Stimulated activated naive B cell treated with anti-CD40 and anti-IgM and Interleukin-4, amounts not matched to agents 10 μg/mL and 1 μg/mL and 100 μg/mL, for 72 hours (primary cell): ENCODE measurements at places on chromosomes 2 and 18.
A peak's percentile ranks its signal among the peaks of the same experiment; 100 is the strongest.

DNA sequence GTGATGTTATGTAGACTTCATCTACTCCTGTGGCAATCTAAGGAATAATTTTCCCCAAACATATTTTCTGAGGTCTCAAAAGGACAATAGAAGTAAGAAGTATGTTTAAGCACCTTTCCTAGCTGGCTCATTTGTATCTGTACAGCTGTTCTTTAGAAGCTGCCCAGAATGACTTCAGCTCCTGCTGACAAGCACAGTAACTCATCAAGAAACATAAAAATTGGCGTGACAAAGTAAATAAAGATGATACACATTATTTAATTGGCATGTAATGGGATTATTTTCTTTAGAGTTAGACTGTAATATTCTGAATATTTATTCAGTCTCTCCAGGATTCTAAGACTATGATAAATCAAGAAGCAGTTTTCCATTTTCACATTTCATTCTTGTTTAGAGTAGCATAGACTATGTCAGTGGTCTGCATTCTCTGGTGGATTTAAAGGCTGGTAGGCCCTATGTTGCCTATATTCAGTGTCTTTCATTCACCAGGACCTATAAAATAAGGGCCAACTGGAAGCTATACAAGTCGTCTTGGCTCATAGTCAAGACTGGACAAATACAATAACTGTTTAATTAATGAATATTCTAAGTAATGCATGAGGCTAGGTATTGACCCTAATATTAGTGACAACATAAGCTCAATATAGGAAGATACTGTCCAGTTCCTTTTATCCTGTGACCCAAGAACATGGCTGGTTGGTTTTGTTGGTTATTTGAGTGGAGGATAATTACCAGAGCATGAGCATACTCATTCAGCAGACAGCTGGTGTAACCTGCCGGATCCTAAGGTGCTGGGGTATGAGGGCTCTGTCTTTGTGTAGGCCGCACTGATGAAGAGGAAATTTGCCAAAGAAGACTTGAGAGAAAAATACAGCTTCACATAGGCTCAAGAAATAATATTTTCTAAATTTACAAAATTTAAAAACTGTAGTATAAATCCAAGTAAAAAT lies 107.0 kb downstream of the PDE1A start:
- DNase-seq = no peak

DNA sequence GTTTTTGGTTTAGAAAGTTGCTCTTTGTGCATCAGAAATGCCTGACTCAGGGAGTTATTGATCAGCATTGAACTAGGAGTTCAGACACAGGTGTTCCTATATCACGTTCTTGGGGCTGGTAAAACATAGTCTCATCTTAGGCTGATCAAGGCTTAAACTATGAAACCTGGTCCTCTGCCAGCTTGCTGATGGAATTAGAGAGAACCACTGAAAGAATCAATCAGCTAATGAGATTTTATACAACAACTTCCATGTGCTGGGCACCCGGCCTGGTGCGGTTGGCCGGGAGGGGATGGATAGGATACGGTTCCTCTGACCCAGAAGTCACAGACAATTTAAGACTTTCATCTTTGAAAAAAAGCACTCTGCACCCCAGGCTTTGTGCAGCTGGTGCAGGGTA lies 164.9 kb downstream of the RDH14 start:
- no peak for DNase-seq

DNA sequence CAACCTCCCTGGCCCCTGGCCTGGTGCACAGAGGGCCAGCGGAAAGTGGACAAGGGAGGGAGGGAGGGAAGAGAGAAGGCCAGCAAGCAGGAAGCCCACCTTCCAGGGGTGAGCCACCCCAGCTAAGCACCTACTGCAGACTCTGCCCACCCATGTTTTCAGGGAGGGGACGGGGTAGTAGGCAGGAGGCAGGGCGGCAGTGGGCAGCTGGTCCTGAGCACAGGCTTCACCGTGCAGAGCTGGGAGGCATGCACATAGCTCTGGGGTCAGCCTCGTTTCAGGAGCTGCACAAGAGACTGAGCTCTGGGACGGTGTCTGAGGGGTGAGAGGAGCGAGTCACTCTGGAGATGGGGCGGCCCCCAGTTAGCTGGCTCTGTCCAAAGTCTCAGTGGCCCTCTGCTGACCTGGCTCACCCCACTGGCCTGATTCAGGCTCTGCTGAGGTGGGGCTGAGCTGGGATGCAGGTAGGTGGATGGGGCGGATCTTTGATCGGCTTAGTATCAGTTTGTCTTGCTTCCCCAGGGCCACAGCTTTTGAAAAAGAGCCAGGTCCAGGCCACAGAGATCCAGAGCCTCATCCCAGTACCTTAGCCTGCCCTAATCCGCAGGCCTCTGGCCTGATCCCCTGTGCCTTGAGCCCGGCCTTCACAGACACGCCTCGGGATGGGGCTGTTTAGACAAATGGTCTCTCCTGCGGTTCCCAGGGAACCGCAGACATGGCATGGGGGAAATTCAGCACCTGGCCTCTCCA lies 3.7 kb downstream of the NMUR1 start:
- no peak for DNase-seq

DNA sequence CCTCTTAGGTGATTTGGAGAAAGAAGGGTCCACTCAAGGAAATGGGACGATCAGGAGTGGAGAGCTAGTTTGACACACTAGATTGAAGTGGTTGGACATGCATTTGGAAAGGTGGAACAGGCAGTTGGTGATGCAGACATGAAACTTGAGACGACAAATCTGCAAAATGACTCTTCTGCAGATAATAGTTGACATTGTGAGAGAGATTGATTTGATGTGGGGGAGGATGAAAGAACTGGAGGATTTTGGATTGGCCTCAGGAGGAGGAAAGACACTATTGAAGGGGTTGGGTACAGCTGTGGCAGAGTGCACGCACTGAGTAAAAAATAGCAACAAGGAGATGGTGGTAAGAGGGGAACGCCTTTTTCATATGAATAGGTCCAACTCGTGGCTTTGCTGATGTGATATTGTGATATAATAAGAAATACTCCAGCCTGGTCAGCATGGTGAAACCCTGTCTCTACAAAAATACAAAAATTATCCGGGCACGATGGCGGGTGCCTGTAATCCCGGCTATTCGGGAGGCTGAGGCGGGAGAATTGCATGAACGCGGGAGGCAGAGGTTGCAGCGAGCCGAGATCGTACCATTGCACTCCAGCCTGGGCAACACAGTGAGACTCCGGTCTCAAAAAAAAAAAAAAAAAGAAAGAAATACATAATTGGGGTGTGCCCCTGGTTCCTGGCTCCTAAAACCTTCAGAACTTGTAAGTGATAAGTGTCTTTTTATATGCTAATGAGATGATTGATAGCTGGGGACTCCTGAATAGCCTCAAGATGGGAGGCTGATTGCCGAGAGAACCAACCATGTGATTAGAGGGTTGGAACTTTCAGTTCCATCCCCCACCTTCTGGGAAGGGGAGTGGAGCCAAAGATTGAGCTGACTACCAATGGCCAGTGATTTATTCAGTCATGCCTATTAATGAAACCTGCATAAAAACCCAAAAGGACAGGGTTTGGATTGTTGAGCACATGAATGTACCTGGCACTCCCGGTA lies 9.7 kb downstream of the TTLL4 start:
- no peak for DNase-seq

DNA sequence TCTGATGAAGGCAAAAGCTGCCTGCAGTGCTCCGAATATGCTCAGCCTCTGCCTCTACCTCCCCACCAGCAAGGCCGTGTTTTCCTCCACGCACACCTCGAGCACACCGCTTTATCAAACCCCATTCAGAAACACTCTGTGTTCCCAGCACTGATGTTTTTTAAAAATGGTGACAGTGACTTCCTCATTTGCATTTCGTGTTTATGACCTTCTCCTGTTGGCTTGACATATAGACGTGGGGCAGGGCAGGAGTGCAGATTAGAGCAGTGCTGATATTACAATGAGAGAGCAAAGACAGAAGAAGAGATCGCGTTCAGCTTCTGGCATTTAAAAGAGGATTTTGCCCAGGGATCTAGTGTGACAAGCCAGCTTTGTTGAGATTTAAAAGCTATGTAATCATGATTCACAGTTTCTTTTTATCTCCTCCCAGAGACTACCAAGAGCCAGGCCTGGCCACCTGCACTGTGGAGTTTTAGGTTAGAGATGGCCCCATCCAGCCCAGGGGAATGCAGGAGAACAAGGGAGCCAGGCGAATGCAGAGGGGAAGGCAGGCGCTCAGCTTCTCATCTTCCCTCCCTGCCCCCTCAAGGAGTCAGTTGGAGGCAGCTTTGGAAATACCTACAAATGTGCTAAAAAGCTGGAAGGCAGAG lies 61.5 kb upstream of the NEDD4L start:
- DNase-seq = no peak

DNA sequence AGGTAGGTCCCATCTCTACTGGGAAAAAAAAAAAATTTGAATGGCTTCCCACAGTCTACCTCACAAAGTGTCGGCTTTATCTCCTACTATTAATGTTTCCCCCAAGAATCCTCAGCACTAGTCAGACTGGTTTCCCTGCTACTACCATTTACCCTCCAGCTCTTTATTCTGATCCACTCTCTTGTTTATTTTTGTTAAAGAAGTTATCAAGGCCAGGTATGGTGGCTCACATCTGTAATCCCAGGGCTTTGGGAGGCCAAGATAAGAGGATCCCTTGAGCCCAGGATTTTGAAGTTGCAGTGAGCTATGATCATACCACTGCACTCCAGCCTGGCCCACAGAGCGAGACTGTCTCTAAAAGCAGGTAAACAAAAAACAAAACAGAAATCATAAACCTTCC lies 1275.3 kb downstream of the LRP1B start:
- DNase-seq = no peak

GRCh38 chr2:74538881-74539339 lies 9.2 kb downstream of the HTRA2 start:
- DNase-seq = no peak

DNA sequence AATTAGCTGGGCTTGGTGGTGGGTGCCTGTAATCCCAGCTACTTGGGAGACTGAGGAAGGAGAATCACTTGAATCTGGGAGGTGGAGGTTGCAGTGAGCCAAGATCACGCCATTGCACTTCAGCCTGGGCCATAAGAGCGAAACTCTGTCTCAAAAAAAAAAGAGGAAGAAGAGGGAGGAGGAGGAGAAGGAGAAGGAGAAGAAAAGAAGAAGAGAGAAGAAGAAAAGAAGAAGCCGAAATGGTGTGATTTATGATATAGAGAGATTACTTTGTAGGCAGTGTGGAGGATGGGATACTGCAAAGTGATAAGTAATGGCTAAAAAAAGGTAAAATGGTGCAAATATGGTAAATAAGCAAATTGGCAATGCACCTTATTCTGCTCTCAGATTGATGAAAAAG lies 25.1 kb downstream of the THNSL2 start:
- DNase-seq = no peak

- no peak for DNase-seq
These were observed 83.5 kb downstream of the EIPR1 start for GRCh38 chr2:3294069-3294468.

DNA sequence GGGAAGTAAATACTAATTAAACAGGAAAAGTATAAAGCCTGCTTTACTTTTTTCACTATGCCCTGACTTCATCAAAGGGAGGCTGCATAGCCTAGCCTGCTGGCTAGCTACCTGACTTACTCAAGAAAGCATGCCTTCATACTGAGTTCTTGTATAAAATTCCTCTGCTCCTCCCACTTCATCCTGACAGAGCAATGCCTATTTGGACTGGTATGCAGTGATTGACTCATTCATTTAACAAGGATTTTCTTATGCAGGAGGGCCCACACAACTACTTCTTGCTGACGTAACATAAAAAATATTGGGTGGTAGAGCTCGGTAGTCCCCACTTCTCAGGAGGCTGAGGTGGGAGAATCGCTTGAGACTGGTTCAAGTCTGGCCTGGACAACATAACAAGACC lies 70.5 kb downstream of the PRPF40A start:
- DNase-seq = no peak

GRCh38 chr18:36187193-36187825 lies at the start of gene MOCOS:
MOCOS (plus strand) TSS chr18:36187497; CDS start chr18:36187540, 43 bp downstream.
- DNase-seq = peak; percentile 38

DNA sequence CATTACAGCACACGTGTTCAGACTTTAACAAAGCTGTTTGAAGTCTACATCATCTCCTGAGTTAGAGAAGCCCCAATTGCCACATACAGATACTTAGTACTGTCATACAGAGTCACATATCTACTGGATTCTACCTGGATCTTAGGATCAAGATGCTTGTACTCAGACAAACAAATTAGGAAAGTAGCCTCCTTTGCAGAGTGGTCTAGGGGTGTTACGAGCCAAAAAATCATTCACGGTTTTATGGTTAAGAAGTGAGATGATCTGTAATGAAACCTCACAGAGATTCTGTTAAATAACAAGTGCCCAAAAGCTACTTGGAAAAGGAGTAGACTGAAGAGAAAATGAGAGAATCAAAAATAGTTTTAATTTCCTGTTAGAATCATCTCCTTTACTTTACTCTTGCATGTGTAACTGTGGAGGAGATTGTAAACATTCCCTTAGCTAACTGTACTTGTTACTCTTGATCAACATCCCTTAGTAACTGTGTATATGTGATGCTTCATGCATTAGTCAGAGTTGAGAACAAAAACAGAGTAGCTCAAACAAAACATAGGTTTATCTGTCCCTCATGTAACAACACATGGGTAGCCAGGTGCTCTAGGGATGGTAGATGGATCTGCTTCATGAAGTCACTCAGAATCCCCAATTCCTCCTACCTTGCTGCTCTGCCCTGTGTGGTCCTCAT lies 16.4 kb upstream of the IL1RL1 start:
- no peak for DNase-seq

DNA sequence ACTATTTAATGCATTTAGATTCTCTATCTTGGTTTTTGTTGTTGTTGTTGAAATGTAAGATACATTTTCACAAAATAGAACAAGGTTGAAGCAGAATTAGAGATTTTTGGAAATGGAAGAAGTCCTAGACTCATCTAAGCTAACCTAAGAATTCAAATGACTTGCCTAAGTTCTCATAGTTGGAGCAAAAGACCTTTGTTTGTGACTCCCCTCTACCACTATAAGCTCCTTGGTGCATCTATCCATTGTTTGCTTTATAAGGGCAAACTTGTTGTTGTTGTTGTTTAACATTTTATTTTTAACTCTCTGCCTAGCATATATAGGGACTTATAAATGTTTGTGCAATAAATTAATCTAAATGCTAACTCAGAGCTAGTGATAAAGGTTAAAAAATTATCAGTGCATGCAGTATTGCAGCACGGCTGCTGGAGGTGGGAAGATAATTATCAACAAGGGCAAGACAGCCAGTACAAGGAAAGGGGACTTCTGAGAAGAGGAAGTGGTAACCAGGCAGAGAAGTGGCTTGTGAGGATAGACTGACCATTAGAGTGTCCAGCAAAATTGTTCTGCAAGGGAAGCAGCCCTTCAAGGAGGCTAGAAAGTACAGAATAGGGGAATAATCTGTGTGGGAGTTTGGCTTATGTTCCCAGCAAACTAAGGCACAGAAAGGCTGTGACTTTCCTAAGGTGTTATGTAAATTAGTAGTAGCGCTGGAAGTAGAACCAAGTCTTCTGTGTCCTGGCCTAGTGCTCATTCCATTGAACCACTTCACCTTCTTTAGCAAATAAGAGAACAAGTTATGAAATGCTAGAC lies 38.1 kb upstream of the ACYP2 start:
- DNase-seq = no peak

- DNase-seq = no peak
These were observed 673 bp upstream of the SMCHD1 start for GRCh38 chr18:2654928-2655177.

- no peak for DNase-seq
These were observed 61.4 kb upstream of the DNER start for GRCh38 chr2:229775614-229776313.
